Ureter (tissue), 1 donor: ENCODE measurements at places on chromosomes 2 and 18.
A peak's percentile ranks its signal among the peaks of the same experiment; 100 is the strongest.

GRCh38 chr2:15730545-15731212 lies 139.0 kb downstream of the DDX1 start:
- DNase-seq: peak; percentile 93

DNA sequence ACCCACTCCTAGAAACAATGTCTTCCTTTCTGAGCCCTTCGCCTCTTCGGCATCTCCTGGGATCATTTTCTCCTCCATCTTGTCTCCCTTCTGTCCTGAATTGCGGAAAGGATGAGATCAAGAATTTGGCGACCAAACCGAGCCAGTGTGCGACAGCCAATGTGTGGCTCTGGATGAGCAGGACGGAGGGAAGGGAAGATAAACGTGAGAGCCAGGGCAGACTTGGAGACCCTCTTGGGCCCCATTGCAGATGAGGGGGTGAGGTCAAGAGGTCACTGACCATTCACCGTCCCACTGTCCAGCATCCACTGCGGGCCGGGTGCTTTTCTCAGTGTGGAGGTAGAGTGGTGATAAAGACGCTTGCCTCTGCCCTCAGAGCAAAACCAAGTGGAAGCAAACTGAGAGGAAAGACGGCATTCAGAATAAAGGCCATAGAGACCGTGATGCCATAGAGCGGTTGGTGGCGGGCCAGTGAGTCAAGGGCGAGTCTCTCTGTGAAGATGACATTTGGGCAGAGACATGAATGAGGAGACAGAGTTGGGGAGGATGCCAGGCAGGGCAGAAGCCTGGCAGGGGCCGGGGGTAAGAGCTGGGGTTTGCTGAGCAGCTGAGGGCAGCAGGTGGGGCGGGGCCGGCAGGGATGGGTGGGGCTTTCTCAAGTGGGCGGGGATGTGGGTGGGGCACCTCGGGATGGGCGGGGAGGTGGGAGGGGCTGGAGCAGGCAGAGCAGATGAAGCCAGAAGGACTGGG lies 55.6 kb downstream of the ACAA2 start:
- DNase-seq: no peak

DNA sequence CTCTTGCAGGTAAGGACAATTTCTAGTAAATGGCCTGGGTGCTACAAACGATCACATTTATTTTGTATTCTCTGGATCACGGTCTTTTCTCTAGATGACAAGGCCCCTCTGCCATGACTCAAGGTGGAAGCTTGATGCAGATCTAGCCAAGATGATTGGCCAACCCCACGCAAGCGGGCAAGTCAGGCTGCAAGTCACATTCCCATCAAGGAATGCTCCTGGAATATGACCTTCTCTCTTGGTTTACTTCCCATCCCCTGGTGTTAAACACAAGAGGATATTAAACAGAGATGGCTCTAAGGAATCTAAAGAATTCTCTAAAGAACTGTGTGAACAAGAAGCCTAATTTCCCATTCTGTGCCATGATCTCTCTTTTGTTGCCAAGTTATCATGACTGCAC lies 97.3 kb upstream of the SERPINE2 start:
- no peak for DNase-seq

GRCh38 chr2:70471129-70471528 lies 82.5 kb downstream of the TGFA start:
- DNase-seq: no peak

GRCh38 chr2:8986327-8986976 lies 17.0 kb downstream of the MBOAT2 start:
- no peak for DNase-seq

GRCh38 chr2:105888625-105889024 lies 143.9 kb downstream of the NCK2 start:
- DNase-seq: no peak

- DNase-seq: no peak
Measured at GRCh38 chr18:70022636-70023035, 75.0 kb upstream of the CD226 start.

- no peak for DNase-seq
Measured at GRCh38 chr2:52084759-52085158, 1052.8 kb upstream of the NRXN1 start.

DNA sequence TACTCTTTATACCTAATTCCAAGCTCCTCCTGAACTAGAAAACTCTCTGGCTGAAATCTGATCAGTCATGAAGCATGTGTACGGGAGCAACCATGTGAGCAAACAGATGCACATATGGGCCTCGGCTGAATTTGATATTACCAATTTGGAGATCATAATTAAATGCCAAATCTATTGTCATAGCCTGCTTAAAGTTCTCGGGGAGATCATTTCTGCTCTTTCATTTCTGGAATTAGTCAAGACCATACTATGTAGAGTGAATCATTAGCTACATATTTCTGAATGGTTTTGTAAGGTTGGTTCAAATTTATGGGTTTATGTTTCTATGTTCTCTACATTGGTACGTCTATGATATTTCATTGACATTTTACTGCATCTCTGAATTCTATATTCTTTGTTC lies 205.5 kb downstream of the UBE2E3 start:
- no peak for DNase-seq

GRCh38 chr2:28021898-28022297 lies 131.4 kb downstream of the BABAM2 start:
- DNase-seq: no peak

GRCh38 chr2:238141541-238142318 lies 3.3 kb downstream of the KLHL30 start:
- peak; percentile 89 for DNase-seq

DNA sequence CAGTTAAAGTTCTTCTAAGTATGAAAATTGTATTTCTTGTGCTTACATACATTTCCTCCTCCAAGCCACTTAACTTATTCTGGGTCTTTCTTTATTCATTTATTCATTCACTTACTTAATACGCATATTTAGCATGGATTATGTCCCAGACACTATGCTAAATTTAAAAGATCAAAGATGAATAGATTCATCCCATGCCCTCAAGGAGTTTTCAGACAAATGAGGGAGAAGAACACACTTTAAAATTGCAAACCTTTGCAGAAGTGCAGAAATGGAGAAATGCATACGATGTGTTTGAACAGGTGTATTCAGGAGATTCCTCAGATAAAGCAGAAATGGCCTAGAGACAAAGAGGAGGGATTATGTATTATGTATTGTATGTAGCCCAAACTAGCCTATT lies 298.7 kb upstream of the SOX11 start:
- no peak for DNase-seq

- no peak for DNase-seq
Measured at GRCh38 chr2:56860991-56861390, 677.2 kb downstream of the CCDC85A start.

DNA sequence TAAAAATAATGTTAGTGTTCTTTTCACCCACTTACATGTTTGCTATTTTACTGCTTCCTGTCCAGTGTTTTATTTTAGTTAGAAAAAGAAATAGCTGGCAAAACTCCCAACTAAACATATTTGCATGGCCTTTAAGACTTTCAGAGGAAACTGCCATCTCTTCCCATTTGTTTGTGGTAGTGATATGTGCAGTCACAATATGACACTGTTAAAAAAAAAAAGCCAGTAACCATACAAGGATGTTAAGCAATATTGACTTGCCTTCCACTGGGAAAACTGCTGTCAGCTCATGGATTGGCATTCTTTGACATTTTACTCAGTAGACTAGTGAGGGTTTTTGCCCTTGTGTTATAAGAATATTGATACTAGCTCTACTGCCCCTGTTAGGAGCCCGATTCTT lies 29.1 kb downstream of the XIRP2 start:
- DNase-seq: no peak

DNA sequence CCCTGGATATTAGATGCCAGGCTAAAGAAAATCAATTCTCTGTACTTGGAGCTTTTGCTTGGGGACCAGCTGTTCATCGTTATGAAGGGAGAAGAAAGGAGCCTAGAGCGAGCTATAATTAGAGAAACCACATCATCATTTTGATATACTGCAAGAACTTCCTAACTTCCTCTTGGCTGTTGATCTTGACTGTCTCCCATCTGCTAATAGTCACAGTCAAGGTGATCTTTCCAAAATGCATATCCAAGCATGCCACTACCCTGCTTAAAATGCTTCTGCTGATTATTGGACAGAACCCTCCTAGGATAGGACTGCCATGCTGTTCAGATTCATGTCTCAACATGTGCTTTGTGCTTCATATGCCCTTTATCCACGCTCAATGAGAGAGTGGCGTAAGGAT lies 54.8 kb downstream of the RAPGEF4 start:
- no peak for DNase-seq
